Dorsolateral prefrontal cortex (tissue), 122 donors: ENCODE measurements at places on chromosomes 5 and 9.
A peak's percentile ranks its signal among the peaks of the same experiment; 100 is the strongest.

DNA sequence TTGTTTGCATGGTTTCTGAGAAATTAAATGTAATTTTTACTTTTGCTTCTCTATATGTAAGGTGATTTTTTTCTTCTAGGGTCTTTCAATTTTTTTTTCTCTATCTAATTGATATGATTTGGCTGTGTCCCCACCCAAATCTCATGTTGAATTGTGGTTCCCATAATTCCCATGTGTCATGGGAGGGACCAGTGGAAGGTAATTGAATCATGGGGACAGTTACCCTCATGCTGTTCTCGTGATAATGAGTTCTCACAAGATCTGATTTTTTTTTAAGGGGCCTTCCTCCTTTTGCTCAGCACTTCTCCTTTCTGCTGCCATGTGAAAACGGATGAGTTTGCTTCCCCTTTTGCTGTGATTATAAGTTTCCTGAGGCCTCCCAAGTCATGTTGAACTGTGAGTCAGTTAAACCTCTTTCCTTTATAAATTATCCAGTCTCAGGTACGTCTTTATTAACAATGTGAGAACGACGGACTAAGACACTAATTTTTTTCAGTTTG is 150.8 kb downstream of the MTRR start:
- no peak for DNase-seq

DNA sequence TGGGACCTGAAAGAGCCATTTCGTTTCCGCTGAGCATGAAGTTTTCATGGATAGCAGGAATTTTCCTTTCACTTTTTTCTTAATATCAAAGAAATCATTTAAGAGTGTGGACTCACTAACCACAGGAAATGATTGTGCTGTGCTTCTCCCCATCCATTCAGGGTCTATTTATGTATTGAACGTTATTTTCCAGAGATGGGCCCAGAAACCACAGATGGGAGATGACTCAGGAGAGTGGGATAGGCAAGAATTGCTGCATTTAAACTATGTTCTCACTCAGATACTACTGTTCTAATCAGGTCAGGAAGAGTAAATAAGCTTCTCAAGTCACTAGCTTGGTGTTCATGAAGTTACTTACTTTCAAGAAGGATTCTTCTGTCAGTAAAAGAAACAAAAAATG is 763.8 kb downstream of the DTWD2 start:
- DNase-seq = no peak

- DNase-seq = no peak
Observed at GRCh38 chr9:107644733-107645463, 155.3 kb upstream of the KLF4 start.

DNA sequence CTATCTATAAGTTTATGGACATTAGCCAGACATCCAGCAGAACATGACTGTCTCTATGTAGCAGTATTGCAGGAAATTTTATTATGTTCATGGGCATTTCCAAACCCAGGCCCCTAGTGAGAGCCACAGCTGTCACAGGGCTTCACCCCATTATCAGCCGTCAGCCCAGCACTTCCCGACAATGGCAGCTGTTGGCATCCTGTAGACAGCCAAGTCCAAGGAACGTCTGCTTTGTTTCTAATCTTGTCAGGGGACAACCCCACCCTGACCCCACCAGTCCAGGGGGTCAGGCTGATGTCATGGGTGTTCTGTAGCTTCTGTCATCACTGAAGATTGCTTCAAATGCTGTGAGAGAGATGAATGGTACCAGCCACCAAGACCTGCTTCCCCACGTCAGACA is 565.3 kb upstream of the BRINP1 start:
- DNase-seq = no peak

DNA sequence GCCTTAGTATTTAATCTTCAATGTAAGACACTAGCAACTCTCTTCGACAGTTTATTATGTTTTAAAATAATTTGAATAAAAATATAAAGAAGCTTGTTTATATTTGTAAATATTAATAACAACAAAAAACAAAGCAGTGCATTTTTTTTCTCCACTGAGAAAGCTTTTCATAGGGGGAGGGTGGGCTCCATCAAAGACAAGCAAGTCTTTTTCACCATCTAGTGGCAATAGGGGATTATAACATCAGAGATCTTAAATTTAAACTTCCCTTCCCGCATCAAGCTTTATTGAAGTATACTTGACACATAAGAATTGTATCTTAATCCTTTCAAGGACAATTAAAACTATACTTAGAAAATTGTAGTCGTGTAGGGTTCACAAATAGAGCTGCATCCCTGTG is 9.3 kb upstream of the OR13F1 start:
- DNase-seq = no peak

GRCh38 chr9:98009936-98010335 is 26.8 kb downstream of the ANP32B start:
- DNase-seq = no peak

DNA sequence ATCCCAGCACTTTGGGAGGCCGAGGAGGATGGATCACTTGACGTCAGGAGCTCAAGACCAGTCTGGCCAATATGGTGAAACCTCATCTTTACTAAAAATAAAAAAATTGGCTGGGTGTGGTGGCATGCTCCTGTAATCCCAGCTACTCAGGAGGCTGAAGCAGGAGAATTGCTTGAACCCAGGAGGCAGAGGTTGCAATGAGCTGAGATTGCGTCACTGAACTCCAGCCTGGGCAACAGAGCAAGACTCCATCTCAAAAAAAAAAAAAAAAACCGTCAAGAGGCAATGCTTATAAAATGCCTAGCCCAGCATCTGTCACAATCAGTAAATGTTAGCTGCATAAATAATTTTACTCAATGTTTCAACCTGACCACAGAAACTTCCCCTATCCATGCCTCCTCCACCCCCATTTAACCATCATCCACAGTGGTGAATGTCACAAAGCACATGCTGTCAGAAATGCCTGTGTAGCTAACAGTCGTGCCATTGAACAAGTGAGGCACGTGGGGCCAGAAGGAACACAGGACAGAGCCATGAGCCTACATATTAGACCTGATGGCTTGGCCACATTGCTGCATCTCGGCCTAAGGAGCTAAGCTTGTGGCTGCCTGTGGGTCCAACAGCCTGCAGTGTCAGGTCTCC is 16.8 kb upstream of the TCOF1 start:
- no peak for DNase-seq

- peak; percentile 40 for DNase-seq
Observed at GRCh38 chr5:164002628-164003027, 497.2 kb downstream of the MAT2B start.

DNA sequence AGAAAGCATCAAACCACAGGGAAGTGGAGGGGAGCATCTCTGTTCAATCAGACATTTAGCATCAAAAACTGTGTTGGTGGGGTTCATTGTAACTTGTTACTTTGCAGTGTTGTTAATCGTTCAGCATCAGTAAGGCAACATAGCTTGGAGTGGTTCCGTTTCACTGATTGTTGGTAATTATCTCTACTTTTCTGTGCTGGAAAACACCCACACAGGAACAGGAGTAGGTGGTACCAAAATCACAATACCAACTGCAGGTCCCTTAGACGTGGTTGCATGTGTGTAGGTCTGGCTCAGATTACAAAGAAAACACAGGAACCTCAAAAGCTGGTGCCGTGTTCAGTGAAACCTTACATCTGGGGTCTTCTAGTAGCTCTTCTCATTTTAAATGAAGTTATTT is 146.8 kb downstream of the RNF180 start:
- DNase-seq = no peak

DNA sequence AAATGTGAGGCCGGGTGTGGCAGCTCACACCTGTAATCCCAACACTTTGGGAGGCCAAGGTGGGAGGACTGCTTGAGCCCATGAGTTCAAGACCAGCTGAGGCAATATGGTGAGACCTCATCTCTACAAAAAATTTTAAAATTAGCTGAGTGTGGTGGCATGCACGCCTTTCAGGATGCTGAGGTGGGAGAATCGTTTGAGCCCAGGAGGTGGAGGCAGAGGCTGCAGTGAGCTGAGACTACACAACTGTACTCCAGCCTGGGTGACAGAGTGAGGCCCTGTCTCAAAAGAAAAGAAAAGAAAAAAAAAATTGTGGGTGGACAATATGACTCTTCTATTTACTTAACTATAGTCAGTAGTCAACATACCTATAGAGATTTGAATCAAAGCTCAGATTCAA is 4.8 kb downstream of the CHD1 start:
- DNase-seq = no peak

DNA sequence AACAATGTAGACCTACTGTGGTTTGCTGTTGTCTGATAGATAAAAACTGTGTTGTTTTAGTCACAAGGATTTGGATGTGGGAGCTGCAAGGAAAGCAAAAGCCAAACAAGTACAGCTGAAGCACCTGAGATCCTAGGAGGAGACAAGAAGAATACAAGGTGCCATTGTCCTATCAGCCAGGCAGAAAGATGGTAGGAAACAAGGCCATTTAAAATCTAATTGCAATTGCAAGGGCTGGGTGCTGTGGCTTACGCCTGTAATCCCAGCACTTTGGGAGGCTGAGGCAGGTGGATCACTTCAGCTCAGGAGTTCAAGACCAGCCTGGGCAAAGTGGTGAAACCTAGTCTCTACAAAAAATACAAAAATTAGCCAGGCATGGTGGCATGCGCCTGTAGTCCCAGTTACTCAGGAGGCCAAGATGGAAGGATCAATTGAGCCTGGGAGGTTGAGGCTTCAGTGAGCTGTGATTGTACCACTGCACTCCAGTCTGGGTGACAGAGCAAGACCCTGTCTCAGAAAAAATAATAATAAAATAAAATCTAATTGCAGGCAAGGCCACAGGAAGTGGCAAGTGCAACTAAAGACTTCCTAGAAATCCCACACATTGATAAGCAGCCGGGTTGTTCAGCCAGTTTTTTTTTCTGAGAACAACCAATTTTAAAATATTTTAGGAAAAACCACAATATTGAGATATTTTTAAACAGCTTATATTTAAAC is 22.6 kb downstream of the DOCK8 start:
- DNase-seq = no peak

- no peak for DNase-seq
Observed at GRCh38 chr5:124087752-124088151, 575.8 kb downstream of the CSNK1G3 start.

DNA sequence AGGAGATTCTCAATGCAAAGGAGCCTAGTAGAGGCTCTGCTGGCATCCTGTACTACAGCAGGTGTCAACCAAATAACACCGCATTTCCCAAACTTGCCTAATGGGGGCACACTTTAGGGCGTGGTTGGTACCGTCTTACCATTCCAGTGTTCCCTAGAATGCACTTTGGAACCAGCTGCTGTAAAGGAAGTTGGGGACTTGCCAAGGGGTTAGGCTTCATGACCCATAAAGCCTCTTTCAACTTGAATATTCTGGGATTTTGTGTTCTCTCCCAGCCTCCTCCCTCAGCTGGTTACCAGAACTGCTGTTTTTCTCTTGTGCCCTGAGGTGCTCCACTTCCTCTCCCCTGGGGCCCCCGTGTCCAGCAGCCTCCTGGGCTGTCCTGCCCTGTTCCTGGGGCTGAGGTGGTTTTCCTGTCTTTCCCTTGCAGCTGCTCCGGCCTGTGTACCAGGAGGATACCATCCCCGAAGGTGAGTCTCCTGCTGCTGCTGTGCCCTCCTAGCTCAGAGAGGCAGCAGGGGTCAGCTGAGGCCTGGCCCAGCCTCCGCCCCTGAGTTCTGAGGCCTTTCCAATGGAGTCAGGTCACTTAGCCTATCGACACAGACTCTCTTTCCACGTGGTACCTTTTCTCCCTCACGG is 44.7 kb downstream of the RGS3 start:
- DNase-seq = no peak

GRCh38 chr9:2992427-2992826 is 148.5 kb upstream of the PUM3 start:
- DNase-seq = no peak

GRCh38 chr5:154244476-154244875 is 53.9 kb downstream of the GALNT10 start:
- no peak for DNase-seq

DNA sequence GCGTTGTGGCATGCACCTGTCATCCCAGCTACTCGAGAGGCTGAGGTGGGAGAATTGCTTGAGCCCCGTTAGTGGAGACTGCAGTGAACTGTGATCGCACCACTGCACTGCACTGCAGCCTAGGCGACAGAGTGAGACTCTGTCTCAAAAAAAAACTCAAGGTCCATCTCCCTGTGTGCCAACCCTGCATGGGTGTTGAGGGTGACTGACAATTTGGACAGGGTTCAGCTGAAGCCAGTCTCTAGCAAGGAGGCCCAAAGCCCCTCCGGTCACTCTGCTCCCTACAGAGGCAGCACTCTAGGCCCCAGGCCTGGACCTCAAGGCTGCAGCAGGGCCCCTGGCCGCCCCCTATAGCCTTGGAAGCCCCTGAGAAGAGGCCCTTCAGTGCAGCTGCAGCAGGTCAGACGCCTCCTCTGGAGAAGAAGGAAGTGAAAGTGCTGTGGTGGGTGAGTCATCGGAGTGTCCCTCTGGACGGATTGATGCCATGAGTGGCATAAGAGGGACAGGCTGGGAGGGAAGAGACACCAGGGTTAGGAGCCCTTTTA is 39.2 kb upstream of the NEK6 start:
- peak; percentile 49 for DNase-seq

DNA sequence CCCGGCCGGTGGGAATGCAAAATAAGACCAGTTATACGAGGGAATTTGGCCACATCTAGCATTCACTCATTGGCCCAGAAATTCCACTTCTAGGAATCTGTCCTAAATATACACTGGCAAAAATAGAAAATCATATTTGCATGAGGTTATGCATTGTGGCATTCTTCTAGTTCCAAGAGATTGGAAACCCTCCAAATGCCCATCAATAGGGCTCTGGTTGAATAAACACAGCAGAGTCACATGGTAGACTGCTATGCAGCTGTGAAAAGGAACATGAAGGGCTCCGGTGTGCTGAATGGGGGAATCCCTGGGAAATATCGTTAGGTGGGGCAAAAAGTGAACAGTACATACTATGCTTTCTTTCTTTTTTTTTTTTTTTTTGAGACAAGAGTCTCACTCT is 36.8 kb downstream of the PTGES start:
- no peak for DNase-seq

GRCh38 chr9:12759761-12760160 is 15.1 kb upstream of the LURAP1L start:
- no peak for DNase-seq

- DNase-seq = no peak
Observed at GRCh38 chr9:99860266-99860665, 38.6 kb downstream of the NR4A3 start.

DNA sequence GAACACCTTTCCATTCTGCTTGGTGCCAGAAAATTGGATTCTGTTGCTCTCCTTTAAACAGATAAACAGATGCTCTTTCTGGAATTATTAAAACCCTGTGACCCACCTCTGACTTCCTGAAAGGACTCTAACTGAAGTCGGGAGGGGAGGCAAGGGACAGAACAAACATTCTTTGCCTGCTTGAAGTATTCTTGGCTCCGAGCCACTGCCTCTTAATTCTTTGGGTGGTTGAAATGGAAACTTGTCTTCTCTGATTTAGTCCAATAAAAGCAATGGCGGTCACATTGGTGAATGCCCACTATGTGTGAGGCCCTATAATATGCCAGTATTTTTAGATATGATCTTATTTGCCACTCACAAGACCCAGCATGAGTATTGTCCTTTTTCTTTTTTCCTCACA is 236.8 kb downstream of the SLIT3 start:
- DNase-seq = no peak
